ENCODE measurements at places on chromosomes 6 and 20.

DNA sequence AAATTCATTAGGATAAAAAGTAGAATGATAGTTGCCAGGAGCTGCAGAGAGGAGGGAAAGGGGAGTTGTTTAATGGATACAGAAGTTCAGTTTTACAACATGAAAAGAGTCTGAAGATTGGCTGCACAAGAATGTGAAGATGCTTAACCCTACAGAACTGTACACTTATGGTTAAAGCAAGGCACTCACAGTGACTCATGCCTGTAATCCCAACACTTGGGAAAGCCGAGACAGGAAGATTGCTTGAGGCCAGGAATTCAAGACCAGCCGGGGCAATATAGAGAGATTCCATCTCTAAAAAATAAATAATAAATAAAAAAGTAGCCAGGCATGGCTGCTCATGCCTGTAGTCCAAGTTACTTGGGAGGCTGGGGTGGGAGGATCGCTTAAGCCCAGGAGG is 174.0 kb downstream of the TASP1 start:
- DNase-seq: no peak

DNA sequence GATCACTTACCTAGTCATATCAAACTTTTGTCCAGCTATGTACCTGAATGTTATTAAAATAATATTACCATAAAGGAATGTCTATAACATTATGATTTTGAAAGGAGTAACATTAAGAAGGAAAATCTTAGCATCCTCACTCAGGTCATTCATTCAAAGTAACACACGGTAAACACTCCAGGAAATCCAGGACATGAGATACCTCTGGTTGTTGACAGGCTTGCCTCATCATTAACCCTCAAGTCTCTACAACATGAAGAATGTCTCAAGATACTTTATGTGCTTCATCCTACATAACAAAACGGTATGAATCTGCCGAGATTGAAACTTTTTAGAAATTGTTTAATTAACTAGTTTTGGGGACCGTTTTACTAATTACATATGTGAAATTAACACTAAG is 690 bp upstream of the FILIP1 start:
- DNase-seq: no peak

DNA sequence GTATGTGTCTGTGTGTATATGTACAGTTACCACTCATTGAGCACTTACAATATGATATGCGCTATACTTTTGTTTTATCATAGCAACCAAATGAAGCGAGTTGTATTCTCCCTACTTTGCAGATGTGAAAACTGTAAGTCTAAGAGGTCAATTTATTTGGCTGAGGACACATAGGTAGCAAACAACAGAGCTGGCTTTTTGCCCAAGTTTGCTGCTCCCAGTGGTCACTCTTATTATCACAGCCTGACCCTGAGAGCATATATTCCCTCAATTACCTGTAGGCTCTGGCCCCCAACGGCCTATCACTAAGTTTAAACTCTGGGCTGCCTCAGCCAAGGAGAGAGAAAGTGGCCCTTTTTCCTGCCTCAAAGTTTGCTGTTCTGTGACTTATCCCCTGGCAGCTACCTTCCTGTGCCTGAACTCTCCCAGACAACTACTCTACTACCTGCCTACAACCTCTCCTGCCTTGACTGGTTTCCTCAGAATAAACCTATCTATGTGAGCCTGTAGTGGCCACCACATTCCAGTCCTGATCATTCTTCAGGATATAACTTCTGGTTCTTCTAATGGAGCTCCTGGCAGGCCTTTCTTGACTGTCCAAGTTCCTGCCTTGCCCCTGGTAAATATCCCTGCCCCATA is 221.8 kb downstream of the FRK start:
- peak; percentile 17 for DNase-seq

- no peak for DNase-seq
Measured at GRCh38 chr6:67252663-67253062, 1382.4 kb upstream of the ADGRB3 start.

DNA sequence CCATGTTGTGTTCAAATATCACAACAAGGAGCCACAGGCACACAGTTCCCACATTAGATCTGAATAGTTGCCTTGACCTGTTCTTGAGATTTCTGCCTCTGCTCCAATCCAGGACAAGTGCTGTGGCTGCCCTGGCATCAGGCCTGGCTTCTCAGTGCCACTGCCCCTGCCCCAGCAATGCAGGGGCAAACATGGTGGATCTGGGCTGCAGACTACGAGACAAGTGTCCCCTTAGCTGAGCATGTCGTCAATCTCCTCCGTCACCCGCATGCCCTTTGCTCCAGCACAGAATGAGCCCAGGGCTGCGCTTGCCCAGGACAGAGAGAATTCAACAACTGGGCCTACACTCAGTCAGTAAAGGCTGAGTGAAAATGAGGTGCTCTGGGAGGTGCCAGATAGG is 201.6 kb downstream of the SYNDIG1 start:
- DNase-seq: no peak

DNA sequence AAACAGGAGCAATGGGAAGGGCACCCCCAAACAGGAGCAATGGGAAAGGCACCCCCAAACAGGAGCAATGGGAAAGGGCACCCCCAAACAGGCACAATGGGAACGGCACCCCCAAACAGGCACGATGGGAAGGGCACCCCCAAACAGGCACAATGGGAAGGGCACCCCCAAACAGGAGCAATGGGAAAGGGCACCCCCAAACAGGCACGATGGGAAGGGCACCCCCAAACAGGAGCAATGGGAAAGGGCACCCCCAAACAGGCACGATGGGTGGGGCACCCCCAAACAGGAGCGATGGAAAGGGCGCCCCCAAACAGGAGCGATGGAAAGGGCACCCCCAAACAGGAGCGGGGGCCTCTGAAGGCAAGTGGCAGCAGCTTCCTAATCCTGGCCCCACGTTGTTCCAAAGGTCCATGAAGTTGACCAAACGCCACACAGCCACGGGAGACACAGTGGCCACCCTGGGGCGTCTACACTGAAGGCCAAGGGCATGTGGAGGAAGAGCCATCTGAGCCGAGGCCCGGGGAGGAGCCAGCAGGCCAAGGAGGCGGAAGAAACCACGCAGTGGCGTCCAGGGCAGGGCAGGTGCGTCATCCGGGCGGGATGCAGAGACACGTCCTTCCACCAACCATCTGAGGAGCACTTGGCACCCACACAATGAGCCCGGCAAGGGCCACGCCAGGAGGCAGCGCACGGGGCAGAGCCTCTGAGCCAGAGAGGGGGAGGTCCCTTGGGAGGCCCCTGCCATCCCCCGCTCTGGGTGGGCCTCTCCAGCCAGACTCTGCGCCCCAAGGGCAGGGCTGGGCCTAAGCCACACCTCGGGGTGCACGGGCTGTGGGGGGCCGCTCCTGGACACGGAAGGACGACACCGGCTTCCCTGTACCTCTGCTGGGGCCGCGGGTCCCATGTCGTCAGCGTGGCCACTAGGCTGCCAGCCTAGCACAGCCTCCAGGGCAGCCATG is 21.5 kb upstream of the NTSR1 start:
- no peak for DNase-seq

DNA sequence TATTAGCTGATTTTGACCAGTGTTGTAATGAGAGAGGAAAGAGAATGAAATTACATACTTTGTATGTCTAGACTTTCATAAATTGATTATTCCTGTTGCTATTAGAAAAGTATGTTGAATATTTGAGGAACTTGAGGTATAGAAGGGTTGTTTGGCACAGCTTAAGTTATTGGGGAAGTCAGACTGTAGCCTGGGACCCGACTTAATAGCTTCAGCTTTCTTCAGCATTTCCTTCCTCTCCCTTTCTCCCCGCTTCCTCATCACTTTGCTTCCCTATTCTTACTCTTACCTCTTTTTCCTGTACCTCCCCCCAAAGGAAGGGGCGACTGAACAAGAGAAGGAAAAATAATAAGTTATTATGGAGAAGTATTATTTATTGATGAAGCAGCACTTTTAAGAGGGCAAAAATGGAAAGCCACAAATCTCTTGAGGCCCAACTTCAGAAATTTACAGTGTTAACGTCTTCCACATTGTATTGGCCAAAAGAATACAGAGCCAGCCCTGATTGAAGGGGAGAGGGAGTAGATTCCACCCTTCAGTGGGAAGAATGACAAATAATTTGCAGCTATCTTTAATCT is 7.4 kb downstream of the SENP6 start:
- peak; percentile 51 for DNase-seq

DNA sequence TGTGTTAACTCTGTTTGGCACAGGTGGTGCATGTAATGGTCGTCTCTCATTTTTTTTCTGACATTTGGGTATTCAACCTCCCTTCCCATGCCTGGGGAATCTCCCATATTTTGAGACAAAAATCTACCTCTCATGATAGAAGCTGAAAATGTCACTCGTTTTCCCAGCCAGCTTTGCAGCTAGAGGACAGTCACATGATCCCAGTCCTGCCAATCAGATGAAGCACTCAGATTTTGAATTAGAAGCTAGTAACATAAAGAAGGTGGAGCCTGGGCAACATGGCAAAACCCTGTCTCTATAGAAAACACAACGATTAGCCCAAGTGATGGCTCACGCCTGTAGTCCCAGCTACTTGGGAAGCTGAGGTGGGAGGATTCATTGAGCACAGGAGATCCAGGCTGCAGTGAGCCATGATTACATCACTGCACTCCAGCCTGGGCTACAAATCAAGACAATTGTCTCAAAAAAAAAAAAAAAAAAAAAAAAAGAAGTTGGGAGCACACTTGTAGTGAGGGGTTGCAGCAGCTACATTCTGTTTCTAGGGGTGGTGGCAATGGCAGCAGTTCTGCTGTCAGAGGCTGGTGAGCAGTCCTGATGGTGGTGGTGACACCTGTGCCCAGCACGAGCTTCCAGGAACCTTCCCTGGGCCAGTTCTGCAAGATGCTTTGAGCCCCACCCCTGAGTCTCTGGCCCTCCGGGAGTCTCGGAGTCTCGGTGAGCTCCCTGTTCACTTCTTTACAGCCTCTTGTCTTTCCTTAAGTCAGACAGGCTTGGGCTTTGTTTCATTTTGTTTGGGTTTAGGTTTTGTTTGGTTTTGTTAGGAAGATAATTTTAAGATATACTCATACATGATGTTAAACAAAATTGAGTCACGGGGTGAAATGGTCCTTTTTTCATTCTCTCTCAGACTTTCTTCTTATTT is 94.1 kb upstream of the KCNG1 start:
- DNase-seq: no peak

GRCh38 chr20:49666911-49667310 is 46.8 kb downstream of the B4GALT5 start:
- no peak for DNase-seq

DNA sequence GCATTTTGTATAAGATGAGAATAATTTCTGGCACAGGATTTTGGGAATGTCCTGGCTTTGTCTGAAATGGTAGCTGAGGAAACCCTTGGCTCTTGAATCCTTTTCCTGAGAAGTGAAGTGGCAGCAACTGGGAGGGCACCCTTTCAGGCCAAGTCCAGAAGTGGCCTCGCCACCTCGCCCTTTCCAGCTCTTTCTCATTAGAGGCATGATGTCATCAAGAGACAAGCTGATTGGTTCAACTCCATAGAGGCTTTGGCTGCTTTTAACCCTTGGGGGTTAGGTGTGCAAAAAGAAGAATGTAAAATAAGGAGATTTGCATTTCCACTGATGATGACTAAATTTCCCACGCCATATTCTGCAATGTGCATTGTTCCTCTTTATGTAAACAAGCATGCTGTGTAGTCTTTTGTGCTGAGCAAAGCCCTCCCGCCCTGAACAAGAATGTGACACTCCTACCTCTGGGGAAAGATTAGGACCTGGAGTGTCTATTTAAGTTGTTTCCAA is 116.5 kb downstream of the TCP11 start:
- DNase-seq: peak; percentile 79

Measured in suppressor macrophage treated with lipopolysaccharide for 1 hour (primary cell).